CD4-positive, alpha-beta T cell treated with Interleukin-12 subunit alpha and Interleukin-12 subunit beta, for 1 hour (primary cell): ENCODE measurements at places on chromosomes 16 and 17.

- DNase-seq, result no peak
These were observed 23.8 kb upstream of the TMEM101 start for GRCh38 chr17:44038604-44039011.

DNA sequence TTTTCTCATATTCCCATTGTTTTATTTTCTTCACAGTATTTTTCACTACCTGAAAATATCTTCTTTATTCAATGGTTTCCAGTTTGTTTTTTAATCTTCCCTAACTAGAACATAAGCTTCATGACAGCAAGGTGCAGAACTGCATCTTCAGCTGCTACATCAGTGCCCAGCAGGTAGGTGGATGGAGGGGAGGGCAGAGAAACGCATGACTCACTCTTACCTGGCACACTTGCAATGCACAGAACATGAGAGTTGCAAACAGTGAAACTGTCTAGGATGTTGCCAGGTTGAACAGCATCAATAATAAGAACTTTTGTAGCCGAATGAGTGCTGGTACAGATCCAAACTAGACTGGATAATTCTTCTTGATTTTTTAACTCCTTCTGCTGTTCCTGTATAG, 127.1 kb downstream of the SPAG9 start:
- DNase-seq, result no peak

- no peak for DNase-seq
These were observed 11.5 kb upstream of the MMD start for GRCh38 chr17:55433029-55433628.

DNA sequence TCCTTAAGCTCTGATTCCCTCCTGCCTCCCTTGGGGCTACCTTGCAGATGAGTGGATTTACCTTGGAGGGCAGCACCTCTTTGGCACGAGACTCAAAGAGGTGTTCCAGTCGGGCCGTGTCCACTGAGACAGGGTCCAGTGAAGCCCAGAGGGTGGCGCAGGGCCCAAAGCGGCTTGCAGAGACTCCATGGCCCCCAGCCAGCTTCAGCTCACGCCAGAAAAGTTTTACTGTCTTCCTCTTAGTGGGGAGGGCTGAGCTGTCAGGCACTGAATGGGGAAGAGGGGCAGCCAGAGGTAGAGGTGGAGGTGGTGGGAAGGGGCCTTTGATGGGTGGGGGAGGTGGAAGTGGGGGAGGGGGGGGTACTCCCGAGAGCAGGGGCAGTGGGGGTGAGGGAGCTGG, 6.7 kb downstream of the TMEM208 start:
- DNase-seq, result no peak

DNA sequence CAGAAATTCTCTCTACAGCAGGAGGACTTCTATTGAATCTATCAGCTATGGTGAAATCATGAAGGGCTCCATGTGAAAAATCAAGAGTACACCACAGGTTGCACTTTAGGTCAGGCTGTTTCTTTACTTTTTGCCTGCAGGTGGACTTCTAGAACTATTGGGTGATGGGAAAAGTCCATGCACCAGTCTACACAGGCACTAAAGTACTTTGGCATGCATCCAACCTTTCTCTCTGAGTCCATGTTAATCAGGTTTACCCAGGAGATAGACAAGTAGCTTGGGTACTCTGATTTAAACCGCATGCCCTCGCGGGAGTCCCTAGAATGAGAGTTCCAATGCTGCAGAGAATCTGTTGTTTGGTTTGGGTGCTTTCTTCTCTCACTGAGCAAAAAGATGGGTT, 9.1 kb upstream of the ANKFN1 start:
- DNase-seq, result no peak

DNA sequence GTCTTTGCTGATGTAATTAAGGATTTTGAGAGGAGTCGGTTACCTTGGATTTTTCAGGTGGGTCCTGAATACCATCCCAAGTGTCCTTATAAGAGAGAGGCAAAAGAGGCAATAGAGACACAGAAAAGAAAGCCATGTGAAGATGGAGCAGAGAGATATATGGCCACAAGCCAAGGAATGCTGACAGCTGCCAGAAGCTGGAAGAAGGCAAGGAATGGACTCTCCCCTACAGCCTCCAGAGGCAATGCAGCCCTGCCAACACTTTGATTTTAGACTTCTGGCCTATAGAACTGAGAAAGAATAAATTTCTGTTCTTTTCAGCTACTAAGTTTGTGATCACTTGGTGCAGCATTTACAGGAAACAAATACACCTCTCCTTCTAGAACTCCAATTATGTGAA, 8.2 kb upstream of the RNFT1 start:
- DNase-seq, result no peak

- no peak for DNase-seq
These were observed 60.5 kb downstream of the RAP1GAP2 start for GRCh38 chr17:2856727-2857126.

- DNase-seq, result no peak
These were observed 89.7 kb upstream of the CLEC18A start for GRCh38 chr16:69861292-69862030.

- no peak for DNase-seq
These were observed 1339.3 kb upstream of the GOT2 start for GRCh38 chr16:60073376-60073775.

DNA sequence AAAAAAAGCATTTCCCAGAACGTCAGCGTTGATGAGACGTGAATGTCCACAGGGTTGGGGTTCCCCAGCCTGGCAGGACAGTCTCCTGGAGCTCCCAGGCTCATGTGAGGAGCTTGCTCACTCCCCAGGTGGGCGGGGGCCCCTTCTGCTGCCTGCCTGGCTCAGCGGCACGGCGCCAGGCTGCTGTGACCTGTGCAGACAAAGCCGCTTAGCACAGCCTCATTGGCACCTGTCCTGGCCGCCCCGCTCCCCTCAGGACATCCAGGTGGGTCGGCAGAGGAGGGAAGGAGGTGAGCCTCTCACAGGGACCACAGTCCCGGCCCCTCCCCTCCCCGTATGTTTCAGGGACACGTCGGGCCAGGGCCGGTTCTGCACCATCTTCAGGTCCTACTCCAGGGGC, 12.9 kb upstream of the WFIKKN1 start:
- DNase-seq, result no peak

- no peak for DNase-seq
These were observed 9.9 kb upstream of the SOX9 start for GRCh38 chr17:72110942-72111318.

GRCh38 chr17:10261098-10261497, 62.7 kb upstream of the GAS7 start:
- no peak for DNase-seq

DNA sequence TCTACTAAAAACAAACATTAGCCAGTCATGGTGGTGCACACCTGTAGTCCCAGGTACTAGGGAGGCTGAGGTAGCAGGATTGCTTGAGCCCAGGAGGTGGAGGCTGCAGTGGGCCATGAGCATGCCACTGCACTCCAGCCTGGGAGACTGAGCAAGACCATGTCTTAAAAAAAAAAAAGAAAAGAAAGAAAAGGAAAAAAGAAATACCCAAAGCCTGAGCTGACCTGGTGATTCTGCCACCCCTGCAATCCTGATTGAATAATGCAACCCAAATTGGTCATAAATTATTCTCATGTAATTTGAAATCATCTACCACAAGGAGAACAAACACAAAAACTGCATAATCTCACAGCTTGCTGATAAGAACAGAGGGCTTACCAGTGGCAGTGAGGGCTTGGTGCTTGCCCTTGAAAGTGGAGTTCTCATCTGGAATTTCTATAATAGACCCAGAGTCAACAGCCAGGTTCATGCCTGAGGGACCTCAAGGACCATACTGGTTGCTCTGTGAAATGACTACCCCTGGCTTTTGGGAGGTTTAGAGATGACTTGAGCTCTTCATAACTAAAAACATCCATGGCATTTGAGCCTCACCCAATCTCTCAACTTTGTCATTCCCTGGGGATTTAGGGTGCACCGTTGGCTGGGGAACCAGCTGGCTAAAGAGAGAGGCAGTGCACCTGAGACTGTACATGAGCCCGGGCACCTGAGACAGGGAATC, 35.4 kb upstream of the TMC5 start:
- DNase-seq, result no peak

DNA sequence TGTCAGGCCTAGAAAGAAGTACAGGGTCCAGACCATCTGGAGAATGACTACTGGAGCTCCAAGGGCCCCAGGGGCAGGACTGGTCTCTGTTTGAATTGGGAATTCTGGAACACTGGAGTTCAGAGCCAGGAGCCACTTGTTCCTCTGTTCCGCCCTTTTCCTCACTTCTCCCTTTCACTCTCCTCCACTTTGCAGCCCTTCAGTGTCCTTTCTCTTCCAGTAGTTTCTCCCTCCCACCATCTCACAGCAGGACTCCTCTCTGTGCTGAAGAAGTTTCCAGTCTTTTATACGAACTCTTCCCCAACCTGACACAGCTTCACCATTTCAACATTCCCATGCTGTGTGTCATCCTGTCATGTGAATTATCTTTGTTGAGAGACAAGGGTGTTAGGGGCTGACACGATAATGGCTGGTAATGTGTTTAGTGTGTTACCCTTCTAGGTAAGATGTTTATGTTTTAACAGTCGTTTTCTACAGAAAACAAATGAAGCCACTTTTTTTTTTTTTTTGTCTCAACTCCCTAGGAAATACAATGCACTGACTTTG, 180.3 kb upstream of the MYOCD start:
- DNase-seq, result no peak

DNA sequence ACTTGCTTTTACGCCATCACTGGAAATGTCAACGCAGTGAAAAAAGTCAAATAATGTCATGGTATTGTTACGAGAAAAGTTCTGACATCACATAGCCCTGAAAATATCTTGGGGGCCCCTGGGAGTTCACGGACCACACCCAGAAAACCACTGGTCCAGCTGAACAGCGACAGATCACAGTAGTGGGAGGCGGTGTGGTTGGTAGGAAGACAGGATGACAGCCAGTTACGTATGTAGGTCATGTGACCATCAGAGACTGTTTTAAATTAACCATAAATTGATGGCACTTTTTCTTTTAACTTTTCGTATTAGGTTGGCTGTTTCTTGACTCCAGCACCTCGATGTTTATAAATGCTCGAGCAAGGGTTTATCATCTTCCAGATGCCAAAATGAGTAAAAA, 11.9 kb downstream of the ERCC4 start:
- no peak for DNase-seq

DNA sequence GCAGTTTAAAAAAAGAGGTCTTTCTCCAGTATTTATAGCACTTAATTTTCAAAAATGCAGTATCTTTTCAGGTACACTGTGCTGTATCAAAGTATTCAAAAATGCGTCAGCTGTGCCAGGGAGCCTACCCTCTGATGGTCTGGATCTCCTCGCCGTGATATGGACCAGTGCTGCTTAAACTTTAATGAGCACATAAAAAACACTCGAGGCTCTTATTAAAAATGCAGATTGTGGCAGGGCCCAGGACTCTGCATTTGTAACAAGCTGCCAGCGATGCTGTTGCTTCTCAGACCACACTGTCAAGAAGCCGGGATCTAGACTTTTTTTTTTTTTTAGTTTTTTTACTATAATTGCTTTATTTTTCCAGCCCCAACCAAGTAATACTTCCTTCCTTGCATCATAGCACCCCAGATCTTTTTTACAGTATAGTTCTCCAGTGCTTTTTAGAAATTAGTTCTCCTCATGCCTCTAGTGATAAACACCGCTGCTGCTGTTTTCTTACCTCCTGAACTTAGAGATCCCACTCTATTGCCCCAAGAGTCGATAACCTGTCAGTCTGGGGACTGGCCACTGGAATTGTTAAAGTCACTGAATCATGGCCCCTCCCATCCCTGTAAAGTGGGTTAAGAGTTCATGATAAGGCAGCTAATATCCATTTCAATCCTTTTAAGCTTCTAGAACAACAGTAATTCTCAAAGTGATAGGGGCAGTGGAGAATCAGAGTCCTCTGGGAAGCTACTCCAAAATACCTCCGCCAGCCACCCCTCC, 1.6 kb upstream of the SMARCD2 start:
- no peak for DNase-seq

GRCh38 chr17:1447052-1447451, 9.0 kb downstream of the CRK start:
- DNase-seq, result no peak

- peak; percentile 76 for DNase-seq
These were observed 12.6 kb downstream of the THRA start for GRCh38 chr17:40075201-40075941.

DNA sequence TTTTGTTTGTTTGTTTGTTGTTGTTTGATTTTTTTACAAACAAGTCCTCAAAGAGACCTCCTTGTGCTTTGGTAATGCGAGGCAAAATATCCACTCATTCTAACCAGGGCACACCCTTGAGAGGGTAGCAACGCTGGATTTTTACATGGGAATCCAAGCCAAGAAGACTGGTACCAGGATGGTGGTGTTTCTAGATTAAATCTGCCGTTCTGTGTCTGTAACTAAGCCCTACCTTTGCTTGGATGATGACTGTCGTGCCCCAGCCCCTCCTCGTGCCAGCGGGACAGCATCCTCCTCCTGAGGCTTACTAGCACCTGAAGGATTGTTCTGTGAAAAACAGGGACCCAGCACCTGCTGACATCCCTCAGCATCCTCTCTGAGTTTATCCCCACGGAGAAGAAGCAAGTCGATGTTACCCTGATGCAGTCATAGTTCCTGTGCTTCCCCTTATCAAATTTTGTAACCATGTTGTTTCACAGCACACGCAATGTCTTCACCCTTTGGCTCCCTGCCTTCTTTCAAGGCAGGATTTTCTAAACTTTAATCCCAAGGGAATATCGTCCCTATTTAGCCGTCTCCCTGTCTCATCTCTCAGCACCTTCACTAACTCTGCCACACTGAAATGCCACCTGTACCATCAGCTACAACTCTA, 5.1 kb upstream of the HSBP1 start:
- no peak for DNase-seq

- no peak for DNase-seq
These were observed 107.1 kb downstream of the VPS53 start for GRCh38 chr17:607361-608147.

- peak; percentile 67 for DNase-seq
These were observed 14.0 kb downstream of the NR1D1 start for GRCh38 chr17:40086150-40087044.

- DNase-seq, result no peak
These were observed 70.4 kb downstream of the GNAO1 start for GRCh38 chr16:56261656-56262055.

DNA sequence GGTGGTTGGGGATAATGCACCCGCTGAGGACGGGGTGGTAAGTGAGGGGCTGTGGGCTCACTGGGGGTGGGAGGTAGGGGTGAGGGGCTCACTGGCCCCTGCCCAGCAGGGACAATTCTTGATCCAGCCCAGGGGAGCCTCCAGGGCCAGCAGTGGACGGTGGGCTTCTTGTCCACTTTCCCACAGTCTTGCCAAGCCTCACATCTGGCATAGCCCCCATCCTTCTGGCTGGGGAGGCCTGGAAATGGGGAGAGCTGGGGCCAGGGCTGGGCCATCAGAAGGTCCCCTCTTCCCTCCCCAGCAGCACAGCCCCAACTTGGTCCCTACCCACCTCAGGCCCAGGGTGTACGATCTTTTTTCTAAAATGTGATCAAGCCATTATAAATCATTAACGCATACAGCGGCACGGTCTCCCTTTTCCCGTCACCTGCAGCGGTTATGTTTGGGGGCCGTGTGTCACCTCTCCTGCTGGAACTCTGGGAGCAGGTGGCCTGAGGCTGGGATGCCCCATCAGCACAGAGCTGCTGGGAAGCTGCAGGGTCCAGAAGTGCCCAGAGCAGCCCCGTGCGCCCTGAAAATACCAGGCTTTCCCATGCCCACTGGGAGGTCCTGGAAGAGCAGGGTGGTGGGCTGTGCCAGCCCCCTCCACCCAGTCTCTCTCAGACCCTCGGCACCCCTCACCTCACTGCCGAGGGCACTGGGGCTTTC, 7.2 kb upstream of the SETD6 start:
- DNase-seq, result no peak
